ENCODE measurements at places on chromosomes 5 and 9.

GRCh38 chr9:128689820-128690683, 1.0 kb downstream of the SET start:
- no peak for DNase-seq

- DNase-seq = no peak
Measured at GRCh38 chr5:82356021-82356420, 77.9 kb upstream of the RPS23 start.

DNA sequence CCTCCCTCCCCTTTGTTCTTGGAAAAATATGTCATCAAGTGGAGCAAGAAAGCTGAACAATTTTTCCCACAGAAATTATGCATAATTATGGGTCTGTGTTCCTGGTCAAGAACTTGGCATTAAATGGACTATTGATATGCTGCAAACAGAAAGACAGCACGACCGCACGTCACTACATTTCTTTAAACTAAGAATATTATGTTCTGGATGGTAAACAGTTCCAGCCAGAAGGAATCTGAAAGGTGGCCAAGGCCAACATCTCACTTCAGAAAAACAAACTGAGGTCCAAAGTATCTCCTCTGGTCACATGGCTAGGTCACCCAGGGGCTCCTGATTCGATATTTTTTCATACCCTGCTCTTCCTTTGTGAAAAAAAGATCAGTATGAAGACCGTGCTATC, 173.3 kb upstream of the GAS1 start:
- no peak for DNase-seq

DNA sequence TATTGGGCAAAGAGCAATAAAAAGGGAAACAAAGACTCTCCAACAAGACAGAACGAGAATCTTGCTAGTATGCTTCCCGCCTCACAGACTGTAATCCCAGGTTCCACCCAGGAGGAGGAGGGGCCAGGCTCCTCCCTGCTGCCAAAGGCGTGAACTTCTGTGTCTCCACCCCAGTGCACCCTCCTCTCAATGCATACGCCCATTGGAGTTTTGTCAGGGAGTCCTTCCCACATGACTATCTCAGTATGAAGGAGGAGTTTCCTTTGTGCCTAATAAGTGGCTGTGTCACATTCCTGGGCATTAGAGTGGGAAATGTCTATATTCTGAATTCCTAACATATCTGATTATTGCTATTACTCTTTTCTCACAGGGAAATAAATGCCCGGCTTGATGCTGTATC, 106.4 kb upstream of the DHFR start:
- no peak for DNase-seq

GRCh38 chr5:61758711-61759110, 426.7 kb downstream of the ZSWIM6 start:
- DNase-seq = no peak

GRCh38 chr5:57929271-57929670, 446.7 kb upstream of the ACTBL2 start:
- DNase-seq = no peak

DNA sequence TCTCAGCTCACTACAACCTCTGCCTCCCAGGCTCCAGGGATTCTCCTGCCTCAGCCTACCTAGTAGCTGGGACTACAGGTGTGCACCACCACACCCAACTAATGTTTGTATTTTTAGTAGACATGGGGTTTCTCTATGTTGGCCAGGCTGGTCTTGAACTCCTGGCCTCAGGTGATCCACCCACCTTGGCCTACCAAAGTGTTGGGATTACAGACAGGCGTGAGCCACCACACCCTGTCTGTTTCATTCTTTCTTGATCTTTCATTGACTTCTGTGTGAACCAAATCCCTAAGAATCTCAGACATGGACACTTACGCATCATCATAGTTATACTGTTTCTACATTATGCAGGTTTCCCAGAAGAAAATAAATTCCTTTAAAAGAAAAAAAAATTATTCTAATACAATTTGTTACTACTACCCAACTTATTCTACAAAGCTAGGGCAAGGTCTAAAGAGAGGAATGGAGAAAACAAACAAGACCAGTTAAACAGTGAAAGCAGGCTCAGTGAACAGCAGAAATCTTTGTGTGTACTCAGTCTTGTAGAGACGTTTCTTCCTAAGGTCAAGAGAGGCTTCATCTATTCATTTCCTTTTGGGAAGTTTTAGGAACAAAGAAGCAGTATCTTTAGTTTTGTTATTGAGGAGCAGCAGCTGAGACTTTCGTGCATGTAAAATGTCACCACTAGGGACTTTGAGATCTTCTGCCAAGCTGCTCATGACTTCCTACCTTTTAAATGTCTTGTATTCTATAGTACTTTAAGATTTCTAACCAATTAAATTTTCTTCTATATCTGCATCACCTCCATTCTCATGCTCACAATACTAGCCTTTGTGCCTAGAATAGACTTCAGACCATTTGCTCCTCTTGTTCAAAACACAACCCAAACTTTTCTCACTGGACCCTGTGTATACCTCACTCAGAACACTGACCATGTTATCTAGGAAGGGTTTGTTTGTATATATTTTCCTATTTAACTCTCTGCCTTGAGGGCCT, 5.6 kb upstream of the HMGCR start:
- no peak for DNase-seq

DNA sequence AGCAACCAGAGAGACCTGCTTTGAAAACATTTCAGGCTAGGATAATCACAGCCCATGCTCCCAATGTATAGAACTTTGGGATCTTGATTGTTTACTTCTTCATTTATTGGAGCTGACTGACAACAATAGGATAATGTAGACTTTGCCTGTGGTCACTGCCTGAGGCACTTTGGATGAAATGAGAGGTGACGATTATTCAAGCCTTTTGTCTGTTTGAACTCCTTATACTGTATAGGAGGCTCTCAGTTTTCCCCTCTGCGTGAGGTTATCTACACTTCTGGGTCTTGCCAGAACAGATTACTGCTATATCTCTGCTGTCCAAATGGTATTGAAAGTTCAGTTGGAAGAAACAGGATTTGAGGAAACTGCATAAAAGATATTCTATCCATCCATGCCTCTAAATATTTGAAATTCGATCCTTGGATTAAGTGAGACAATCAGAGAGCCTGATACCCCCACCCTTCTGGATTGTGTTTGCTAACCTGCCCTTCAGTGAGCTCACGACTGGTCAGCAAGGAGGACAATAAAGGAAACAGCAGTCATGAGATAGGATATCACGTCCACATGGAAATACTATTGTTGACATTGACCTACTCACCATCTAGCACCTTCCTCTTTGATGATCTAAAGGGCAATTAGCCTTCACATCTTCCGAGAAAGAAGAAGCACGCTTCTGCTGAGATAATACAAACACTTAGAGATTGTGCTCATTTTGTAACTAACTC, 98.1 kb downstream of the DOCK8 start:
- no peak for DNase-seq

DNA sequence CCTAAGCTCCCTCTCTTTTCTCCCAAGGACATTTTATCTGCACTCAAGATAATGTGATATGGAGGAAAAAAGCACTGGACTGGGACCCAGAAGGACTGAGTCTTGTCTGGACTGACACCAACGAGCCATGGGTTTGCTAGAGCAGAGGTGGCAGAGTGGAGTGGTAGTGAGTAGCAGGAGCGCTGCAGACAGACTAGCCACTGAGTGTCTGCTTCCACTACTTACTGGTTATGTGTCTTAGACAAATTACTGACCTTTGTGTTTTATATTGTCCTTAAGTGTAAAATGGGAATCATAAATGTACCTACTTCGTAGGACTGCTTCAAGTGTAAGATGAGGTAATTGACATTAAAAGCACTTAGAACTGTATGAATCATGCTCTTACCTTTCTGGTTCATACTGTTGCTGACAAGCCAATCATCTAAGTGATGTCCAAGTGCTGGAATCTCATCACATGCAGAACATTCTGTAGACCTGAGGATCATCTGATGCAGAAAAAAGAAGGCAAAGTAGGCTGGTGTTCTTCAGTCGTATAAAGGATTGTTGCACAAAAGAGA, 12.5 kb upstream of the PRLR start:
- DNase-seq = no peak

DNA sequence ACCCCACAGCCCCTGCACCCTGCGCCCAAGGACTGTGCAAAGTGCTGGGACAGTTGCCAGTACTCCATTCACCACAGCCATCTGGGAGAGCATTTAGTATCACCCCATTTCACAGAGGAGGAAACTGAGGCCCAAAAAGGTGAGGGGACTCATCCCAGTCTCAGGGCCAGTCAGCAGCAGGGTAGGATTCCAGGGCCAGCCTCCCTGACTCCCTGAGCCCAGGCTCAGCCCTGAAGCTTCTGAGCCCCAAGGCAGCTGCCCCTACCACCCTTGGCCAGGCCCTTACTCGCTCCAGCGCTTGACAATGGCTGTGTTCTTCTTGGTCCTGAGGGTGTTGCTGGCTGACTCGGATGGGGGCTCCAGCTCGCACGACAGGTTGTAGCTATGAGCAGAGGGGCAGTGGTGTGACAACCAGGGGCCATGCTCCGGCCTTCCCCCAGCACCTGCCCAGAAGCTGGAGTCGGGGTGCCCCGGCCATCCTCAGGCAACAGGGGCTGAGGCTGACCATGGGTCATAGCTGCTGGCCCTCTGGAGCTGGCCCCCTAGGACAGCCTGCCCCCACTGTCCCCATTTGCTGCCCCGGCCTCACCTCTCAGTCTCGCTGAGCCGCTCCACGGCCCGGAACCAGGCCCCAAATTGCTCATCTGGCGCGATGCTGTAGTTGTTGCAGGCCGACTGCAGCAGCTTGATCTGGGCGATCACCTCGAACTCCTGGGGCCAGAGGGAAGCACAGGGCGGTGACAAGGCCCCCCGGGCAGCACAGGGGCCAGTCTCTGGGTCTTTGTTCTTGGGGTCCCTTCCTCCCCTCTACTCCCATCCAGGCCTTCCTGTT, 18.6 kb downstream of the RALGDS start:
- DNase-seq = no peak

- no peak for DNase-seq
Measured at GRCh38 chr5:7494481-7495130, 98.7 kb downstream of the ADCY2 start.

DNA sequence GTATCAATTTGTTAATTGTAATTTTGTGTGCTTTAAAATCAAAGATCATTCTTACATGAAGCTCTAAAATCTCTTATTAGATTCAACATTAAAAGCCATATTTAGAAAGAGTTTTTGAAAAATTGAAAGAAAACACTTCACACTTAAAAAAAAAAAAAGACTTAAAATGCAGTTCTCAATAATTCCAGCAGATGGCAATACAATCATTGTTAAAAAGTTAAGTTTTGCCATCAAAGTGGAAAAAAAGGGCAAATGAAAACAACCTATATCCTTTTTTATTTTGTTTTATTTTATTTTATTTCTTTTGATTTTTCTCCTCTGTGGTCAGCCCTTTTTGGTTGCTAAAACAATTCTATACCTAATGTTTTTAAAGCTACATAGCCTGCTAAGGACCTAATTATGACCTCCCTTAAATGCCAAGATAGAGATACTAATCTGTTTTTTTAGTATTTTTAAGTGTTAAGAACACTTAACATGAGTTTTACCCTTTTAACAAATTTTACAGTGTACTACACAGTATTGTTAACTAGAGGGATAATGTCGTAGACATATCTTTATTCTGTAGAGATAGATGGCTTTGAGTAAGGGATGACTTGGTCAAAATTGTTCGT, 154.2 kb upstream of the DAB2 start:
- no peak for DNase-seq

GRCh38 chr9:115126404-115126803, 8.4 kb upstream of the TNC start:
- no peak for DNase-seq

- DNase-seq = no peak
Measured at GRCh38 chr9:123735376-123735775, 194.6 kb downstream of the DENND1A start.

- no peak for DNase-seq
Measured at GRCh38 chr5:68376935-68377334, 161.4 kb downstream of the PIK3R1 start.

- DNase-seq = no peak
Measured at GRCh38 chr5:150522504-150523414, 14.8 kb downstream of the NDST1 start.

- no peak for DNase-seq
Measured at GRCh38 chr5:17723876-17724275, 89.6 kb downstream of the TAF11L14 start.

- no peak for DNase-seq
Measured at GRCh38 chr5:110612794-110613247, 113.7 kb downstream of the TMEM232 start.

DNA sequence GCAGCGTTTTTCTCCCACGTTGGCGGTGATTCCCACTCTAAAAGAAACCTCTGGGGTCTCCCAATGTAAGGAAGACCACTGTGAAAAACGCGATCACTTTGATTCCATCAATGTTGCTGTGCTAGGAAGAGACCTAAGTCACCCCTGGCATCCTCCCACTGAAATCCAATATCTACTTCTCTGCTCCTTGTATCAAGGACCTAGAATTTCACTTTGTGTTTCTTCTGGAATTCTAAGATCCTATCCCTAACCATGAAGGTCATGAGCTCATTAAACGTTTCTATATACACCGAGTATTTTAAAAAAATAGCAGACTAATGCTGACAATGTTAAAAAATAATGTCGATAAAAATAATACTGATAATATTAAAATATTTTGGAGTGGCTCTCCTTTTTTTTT, 118.8 kb upstream of the MYO10 start:
- DNase-seq = no peak

- DNase-seq = no peak
Measured at GRCh38 chr5:16791904-16792597, 144.0 kb downstream of the MYO10 start.

- no peak for DNase-seq
Measured at GRCh38 chr5:132821791-132822190, 8.7 kb downstream of the SHROOM1 start.

DNA sequence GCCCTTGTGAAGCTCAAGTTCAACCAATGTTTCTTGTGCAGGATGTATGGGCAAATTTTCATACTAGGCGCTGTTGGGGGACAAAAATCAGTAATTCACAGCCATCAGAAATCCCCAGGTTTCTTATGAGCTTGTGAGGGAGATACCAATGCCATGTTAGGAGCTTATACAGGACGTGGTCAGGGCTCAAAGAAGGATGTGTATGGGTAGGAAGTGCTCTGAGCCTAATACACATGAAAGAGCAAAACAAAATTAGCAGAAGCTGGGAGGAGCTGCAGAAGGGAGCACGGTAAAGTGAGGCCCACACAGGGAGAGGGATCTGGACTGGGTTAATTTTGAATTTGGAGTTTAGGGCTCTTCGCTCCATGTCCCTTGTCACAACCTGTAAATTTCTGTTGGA, 114.6 kb upstream of the MAP3K1 start:
- DNase-seq = no peak

DNA sequence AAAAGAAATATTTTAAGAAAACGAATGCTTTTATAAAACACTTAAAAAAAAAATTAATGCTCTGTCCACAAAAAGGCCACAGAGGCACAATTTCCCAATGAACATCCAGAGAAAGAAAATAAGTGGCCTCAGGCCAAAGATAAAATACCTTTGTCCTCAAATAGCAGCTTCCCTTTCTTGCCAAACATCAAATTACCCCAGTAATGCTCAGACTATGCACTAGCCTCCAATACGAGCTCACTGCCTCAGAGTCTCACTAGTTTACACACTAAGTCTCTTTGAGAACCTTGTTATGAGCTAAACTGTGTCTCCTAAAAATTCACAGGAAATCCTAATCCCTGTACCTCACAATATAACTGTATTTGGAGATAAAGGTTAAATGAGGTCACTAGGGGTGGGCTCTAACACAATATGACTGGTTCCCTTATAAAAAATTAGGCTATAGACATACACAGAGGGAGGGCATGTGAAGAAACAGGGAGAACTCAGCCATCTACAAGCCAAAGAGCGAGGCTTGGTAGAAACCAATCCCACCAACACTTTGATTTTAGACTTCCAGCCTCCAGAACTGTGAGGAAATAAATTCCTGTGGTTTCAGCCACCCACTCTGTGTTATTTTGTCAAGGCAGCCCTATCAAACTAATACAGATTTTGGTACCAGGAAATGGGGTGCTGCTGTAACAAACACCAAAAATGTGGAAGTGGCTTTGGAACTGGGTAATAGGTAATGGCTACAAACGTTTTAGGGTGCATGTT, 4.4 kb downstream of the MPDZ start:
- DNase-seq = no peak
